Fibroblast of upper back skin (primary cell): ENCODE measurements at places on chromosomes 4 and X.
A peak's percentile ranks its signal among the peaks of the same experiment; 100 is the strongest.

- no peak for DNase-seq
These were observed 12.4 kb downstream of the SH3KBP1 start for GRCh38 chrX:19875050-19875431.

DNA sequence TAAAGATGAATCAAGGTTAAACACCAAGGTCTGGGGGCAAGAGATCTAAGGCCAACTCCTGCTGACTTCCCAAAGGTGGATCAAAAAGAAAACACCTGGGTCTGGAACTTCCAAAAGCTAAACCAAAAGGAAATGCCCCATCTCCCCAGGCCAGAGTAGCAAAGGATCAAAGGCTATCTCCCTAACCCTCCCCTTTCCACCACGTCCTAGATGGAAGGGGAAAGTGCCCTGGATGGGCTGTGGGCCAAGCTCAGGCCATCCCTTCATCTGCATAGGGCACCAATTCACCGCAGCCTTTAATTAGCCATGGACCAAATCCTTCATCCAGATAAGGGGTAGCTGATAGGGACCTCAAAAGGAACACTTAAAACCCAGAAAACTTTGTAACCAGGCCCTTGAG lies 100.2 kb downstream of the WDFY3 start:
- no peak for DNase-seq

GRCh38 chr4:148112231-148112982 lies 329.8 kb downstream of the NR3C2 start:
- peak; percentile 80 for DNase-seq

- DNase-seq = peak; percentile 43
These were observed 149.2 kb upstream of the ANKRD50 start for GRCh38 chr4:124861761-124862160.

- DNase-seq = no peak
These were observed 305.4 kb downstream of the IDS start for GRCh38 chrX:149199734-149200133.

DNA sequence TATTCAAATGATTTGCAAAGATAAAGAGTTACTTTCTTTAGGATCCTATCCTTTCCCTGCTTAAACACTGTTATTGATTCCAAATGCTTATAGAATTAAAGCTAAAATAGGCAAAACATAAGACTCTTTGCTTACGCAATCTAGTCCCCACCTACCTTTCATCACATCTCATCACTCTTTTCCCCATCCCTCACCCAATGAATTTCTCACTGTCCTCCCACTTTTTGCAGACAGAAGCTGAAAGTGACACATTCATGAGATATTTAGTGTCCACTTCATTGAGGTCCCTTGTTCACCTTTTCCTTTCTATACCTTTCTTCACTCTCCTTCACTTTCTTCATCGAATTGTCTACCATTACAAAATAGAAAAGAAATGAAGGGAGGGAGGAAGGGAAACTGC lies 424 bp downstream of the SATL1 start:
- peak; percentile 11 for DNase-seq

GRCh38 chr4:3202836-3203820 lies 45.8 kb upstream of the MSANTD1 start:
- DNase-seq = no peak

DNA sequence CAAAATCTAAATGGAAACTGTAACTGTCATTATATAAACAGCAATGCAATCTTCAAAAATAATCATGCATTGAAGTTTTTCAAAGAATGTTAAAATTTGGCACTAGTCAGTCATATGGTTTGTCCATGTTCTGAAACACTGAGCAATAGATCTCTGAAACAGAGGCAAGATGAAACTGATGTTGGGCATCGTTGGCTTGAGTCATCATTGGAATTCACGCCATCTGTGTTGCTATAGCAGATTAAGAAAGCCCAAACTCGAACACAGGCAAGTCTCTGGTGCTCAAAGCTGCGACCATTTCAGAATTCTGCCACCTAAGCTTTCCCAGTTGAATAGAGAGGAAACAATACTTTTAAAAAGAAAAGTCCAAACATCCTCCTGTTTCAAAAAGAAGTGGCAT lies 114.1 kb upstream of the PPARGC1A start:
- peak; percentile 8 for DNase-seq

- DNase-seq = peak; percentile 14
These were observed 75.7 kb upstream of the ARHGAP24 start for GRCh38 chr4:85399270-85399669.

- no peak for DNase-seq
These were observed 71.4 kb upstream of the DCAF12L2 start for GRCh38 chrX:126237524-126237923.

GRCh38 chrX:18983666-18984380 lies at the start of gene PHKA2:
TSS of gene PHKA2 (minus strand) at chrX:18984114. CDS start at chrX:18983932, 182 bp downstream.
- peak; percentile 34 for DNase-seq

DNA sequence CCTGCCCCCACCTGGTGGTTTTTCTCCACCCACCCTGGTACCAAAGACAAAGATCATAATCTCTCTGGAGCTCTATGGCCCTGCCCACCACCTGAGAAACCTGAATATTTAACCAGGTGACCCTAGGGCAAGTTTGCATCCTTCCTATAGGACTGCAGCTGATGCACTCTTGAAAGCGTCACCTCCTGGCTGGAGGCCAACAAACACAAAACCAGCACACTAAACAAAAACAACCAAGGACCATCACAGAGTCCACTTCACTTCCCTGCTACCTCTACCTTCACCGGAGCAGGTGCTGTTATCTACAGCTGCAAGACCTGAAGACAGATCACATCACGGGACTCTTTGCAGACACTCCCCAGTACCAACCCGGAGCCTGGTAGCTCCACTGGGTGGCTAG lies 296.7 kb upstream of the FGF13 start:
- DNase-seq = no peak

GRCh38 chrX:149631234-149632165 lies at the start of gene TMEM185A:
TSS of gene TMEM185A (minus strand) at chrX:149631792. CDS start at chrX:149631580, 212 bp downstream.
- peak; percentile 48 for DNase-seq

DNA sequence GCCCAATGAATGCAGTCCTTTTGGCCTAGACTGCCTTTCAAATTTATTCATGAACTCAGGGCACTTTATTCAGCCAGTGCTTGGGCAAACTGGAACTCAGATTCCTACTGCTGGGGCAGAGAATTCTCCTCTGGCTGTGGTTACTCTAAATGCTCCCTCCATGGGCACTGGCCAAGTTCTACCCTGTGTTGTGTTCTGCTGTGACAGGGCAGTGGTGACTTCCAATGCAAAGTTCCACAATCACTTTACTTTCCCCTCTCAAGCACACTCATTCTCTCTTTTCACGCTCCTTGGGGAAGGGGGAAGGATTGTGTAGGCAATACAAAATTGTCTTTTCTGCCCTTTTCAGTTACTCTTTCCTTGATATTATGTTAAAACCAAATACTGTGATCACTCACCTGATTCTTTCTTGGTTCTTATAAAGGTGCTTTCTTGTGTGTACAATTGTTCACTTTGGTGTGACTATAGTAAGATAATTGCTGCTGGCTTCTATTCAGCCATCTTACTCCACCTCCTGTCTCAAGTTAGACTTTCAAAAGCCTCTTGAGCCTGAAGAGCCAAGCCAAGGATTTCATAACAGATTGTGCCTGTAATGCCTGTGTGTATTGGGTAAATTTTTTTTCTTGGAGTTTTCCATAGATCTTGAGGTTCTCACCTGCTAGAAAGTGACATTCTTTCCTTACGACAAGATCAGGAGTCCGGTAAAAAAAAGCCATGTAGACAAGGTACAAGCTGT lies 1078.6 kb downstream of the FAM133A start:
- no peak for DNase-seq

- DNase-seq = no peak
These were observed 222.1 kb upstream of the INTU start for GRCh38 chr4:127410644-127411043.

GRCh38 chr4:102734116-102734515 lies 26.7 kb downstream of the MANBA start:
- no peak for DNase-seq

DNA sequence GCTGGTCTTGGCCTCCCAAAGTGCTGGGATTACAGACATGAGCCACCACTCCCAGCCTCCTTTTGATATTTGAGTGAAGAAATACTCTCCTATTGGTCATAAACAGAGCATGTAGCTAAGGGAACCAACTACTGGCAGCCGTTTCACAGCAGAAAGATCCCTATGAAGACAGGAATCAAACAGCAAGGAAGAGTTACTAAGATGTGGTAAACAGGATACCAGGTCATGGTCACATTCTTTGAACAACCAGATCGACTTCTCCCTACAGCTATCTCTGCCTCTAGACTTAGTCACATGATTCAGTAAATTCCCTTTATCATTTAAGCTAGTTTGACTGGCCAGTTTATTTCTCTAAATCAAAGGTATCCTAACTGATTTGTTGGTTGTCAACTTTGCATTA lies 9.0 kb upstream of the HNRNPD start:
- no peak for DNase-seq

- DNase-seq = no peak
These were observed 1.8 kb downstream of the MED28 start for GRCh38 chr4:17616283-17616682.

DNA sequence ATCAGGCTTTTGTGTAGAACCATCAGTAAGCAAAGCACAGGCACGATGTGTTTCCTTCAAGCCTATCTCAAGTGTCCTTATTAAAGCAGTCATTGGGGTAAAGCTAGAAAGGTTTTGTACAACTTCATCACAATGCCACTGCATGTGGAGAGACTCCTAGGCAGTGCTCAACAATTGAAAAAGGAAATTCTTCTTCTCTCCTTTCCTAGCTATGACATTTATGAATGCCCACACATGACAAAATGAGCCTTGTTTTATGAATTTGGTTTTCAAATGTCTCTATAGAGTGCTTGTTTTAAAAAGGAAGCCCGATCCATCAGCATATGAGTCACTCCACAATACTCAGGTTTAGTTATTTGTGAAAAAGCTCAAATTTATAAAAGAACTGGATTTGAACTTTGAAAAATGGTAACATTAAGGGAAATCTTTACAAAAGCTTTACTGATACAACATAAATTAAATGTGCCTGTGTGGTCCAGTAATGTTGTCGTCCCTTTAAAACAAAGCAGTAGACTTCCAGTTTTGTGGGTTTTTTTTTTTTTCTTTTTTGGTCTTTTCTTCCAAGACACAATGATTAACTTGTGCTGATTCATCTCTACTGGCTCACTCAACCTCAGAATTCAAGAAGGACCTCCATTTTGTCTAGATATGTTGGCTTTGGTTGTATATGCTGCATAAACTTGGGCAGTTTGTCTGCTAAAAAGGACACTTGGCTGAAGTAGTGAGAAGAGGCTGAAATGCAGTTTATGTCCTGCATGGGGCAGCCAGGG lies 273.8 kb downstream of the GASK1B start:
- peak; percentile 9 for DNase-seq

DNA sequence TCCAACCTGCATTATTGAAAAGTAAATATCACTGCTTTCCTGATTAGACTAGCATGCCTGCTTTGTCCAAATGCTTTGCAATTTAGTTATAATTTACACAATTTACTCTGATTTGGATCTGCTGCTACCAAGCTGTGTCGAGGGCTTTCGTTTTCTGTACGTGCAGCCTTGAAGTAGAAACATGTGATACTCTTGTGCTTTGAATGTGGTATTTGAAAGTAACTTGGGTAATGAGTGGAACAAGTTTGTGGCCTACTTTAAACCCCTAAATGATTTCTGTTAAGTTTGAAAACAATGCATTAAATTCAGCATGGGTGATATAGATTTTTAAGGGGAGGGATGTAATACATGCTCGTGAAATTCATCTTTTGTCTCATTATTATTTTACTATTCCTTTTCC lies 240.7 kb downstream of the IQCM start:
- no peak for DNase-seq

- DNase-seq = no peak
These were observed 5.6 kb downstream of the MAOA start for GRCh38 chrX:43661521-43662240.

DNA sequence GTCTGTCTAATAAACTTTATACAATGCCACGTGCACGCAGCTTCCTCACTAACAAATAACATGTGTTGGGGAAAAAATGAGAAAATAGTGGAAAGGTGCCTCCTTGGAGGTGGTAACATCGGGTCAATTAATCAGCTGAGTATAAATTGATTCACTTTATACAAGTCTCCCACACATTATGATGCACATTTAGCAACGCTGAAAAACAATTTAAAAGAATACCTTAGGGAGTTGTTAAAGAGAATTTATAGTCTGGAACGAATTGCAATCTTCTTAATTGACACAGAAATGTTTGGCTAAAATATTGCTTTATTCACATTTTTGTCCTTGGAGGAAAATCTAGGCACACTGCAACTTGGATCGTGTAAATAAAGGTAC lies 84.2 kb downstream of the HPRT1 start:
- no peak for DNase-seq

- DNase-seq = no peak
These were observed 36.0 kb upstream of the COX7B2 start for GRCh38 chr4:46945062-46945461.

DNA sequence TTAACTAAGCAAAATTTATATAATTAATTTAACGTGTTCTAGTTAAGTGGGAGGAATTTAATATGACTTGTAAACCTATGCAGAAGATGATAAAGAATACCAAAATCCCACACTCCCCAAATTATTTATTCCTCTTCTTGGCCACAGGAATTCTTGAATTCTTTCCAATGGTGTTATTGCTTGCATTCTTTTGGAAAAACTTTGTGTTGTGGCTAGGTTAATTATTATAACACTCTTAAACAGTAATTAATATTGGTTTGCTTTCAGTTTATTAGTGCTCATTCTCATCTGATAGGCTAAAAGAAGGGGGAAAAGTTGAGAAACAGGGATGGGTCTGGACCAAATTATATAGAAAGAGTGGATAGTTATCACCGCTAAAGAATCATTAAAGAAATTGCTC lies 141.5 kb upstream of the PABPC4L start:
- DNase-seq = no peak

DNA sequence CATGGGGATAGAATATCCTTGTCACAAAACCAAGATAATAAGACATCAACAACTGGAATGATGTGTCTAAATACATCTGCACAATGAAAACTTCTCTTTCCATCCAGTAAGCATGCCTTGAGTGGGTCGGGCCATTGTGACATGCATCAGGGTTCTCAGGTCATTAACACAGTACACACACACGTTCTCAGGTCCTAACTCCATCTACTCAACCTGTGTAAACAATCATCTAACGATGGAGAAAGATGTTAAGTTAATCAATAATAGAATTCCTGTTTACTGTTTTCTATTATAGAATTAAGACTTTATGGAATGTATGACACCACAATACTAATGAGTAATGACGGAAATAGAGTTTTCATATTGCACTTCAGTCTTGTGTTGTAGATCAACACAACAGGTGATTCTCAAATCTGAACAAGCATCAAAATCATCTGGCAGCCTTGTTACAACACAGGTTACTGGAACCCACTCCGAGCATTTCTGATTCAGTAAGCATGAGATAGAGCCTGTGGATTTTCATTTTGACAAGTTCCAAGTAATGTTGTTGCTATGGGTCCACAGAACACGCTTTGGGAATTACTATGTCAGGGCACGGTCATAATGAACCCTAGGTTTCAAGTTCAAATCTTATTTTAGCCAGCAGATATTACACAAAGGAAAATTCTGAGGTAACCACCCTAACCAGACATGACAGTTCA lies 315.8 kb upstream of the TEX13C start:
- no peak for DNase-seq

- DNase-seq = no peak
These were observed 2315.7 kb upstream of the TENM3 start for GRCh38 chr4:179927473-179927872.

GRCh38 chr4:138868562-138868961 lies 147.0 kb upstream of the NOCT start:
- peak; percentile 40 for DNase-seq

- DNase-seq = peak; percentile 55
These were observed 692 bp upstream of the SLC9A7 start for GRCh38 chrX:46759645-46759974.

- DNase-seq = no peak
These were observed 40.0 kb upstream of the ADRA2C start for GRCh38 chr4:3725936-3726870.
